Fibroblast of skin of left biceps (primary cell): ENCODE measurements at places on chromosomes 6 and 20.

- DNase-seq = no peak
Measured at GRCh38 chr20:18436847-18437246, 30.0 kb downstream of the DZANK1 start.

DNA sequence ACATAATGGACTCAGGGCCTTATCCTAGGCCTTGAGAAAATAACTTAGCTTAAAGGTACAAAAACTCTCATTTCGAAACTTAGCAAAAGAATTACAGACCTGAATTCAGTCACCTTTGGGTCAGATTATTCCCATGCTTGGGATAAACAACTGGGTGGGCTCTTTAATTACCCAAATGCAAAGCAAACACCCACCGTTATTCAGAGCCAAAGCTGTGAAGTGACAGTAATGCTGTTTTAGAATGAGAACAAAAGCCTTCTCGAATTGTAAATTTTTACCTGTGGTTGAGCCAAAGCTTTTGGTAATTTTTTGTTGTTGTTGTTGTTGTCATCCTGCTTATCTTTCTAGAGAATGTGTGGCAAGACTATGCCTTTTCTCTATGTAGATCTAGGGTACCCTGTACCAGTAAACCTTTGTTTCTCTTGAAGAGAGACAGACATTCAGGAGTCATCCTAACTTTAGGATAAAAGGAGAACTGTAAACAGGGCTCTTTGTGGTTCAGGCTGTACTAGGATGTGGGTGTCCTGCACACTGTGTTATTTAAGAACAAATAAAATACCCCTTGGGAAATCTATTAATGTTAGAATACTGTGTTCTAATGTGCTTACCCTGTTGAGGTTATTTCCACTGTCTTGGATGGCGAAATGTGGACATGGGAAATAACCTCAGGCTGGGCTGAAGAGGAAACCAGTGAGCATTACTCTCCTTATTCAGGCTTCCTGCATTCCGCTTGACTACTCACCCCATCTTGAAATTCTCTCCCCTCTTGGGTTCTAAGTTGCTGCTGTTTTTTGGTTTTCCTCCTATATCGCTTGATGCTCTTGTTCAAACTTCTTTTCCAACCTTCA is 480.7 kb downstream of the CD83 start:
- DNase-seq = no peak

DNA sequence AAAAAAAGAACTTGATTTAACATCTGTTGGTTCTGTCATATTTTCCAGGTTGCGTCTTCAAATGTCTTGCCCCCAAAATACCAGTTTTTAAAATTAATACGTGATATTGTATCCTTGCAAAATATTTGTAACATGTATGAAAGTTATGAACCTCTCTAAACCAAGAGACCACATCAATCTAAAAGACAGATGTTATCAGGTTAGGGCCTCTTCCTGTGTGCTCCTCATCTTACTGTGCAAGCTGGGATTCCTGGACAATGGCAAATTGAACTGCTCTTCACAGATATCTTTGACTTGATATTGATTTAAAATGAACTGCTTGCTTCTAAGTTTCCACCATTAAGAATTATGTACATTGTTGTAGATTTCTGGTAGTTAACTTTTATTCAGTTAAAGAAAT is 9.6 kb downstream of the TMEM239 start:
- DNase-seq = no peak

DNA sequence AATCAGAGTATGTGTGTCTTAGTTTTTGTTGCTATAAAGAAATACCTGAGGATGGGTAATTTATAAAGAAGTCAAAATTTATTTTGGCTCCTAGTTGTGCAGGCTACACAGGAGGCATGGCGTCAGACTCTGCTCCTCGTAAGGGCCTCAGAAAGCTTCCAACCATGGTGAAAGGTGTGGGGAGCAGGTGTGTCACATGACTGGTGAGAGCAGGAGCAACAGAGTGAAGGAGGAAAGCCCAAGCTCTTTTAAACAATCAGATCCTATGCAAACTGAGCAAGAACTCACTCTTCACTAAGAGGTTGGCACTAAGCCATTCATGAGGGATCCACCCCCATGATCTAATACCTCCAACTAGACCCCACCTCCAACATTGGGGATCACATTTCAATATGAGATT is 1524.3 kb downstream of the HACE1 start:
- no peak for DNase-seq

GRCh38 chr6:126432564-126432963 is 92.6 kb downstream of the CENPW start:
- DNase-seq = no peak

GRCh38 chr6:105320765-105321164 is 82.1 kb downstream of the PREP start:
- no peak for DNase-seq

DNA sequence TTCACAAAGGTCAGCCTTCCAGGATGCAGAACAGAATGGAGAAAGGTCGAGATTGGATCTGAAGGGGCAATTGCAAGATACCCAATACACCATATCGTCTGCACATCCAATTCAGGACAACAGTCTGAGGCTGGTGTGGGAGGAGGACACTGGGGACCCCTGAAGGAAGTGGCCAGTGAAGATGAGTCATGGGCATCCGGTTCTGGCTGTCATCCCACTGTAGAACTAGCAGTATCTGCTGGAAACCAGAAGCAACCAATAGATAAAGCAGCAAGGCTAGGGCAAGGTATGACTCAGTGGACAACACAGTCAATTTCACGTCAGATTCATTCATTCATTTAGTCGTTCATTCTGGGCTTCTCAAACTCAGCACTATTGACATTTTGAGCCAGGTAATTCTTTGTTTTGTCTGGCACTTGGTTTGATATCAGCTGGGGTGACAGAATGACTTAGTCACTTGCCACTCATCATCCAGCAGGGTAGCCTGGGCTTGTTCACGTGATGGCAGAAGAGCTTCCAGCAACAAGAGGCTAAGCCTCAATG is 30.3 kb upstream of the SHLD1 start:
- DNase-seq = no peak

GRCh38 chr6:119312875-119313338 is 36.7 kb downstream of the MAN1A1 start:
- DNase-seq = no peak

- no peak for DNase-seq
Measured at GRCh38 chr20:47368301-47368700, 11.8 kb upstream of the ZMYND8 start.

- no peak for DNase-seq
Measured at GRCh38 chr6:119243657-119244056, 105.9 kb downstream of the MAN1A1 start.

- peak; percentile 21 for DNase-seq
Measured at GRCh38 chr6:9225441-9225871, 790.1 kb upstream of the SLC35B3 start.

- peak; percentile 32 for DNase-seq
Measured at GRCh38 chr6:42661540-42662153, 60.8 kb downstream of the PRPH2 start.
